ENCODE measurements at places on chromosomes 12 and 14.

- no peak for DNase-seq
Observed at GRCh38 chr14:46596236-46596635, 55.3 kb downstream of the RPL10L start.

DNA sequence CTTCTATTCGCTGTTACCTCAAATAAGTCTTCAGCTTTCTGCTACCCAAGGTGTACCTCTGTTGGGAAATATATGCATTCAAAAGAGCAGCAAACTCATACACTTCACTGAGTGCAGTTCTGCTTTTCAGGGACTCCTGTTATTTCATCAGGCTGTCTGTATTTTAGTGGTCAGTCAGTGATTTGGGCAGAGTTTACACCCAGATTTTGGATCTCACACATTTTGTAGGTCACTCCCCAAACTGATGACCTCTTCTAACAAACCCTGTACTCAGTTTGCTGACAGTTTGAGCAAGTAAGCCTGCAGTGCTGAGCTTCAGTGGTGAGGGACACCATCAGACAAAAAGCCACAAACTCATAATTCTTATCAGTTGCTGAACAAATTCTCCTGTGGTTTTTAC lies 8.2 kb upstream of the WASHC4 start:
- no peak for DNase-seq

DNA sequence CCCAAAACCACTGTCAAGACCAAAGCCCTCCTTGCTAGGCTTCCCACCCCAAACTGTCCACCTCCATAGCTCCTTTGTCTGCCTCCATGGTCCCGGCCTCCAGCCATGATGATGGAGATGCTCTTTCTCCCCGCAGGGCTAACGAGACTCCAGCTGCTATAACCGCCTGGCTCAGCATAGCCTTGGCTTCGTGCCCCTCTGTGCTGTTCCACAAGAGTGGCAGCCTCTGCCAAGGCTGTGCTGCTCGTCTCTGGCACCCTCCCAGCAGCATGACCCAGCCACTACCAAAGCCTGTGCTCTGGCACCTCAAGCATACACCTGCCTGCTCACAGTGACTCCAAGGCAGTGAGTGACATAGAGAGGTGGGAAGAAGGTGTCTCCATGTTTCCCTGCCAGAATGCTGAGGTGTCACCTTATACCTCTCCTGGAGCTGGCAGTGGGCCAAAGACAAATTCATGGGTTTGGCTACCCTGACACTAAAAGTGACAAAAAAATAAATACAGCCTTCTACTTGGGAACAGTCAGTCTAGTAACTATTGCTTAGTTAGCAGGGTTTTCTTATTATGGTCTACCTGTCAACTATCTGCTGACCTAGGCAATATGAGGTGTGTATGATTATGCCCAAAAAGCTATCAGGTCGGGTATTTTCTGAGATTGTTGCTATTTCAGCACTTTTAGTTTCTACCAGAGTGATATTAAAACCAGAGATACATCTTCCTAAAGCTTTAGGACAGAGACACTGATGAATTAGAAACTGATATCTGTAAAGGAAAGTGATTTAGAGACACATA lies 16.1 kb upstream of the KRT73 start:
- DNase-seq: no peak

DNA sequence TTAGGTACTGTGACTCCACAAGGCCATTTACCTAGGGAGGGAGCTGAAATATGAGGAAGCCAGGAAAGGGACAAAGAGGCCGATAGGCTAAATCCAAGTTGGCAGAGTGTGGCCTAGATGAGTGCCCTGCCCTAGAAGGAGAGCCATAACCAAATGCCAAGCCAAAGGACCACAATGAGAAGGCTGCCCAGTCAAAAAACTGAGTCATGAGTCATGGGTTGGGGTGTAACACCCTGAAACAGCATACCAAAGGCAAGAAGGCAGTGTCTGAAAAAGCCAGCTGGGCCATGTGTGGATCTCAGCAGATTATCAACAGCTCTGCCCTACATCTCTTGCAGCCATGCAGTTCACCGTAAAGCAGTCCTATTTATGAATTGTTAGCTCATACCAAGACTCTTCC lies 171.7 kb downstream of the PHLDA1 start:
- no peak for DNase-seq

- DNase-seq: no peak
Observed at GRCh38 chr12:45561488-45561887, 168.0 kb upstream of the ARID2 start.

GRCh38 chr12:104505095-104505818 lies 48.5 kb downstream of the CHST11 start:
- DNase-seq: no peak

GRCh38 chr14:23551266-23552028 lies at the start of gene ZFHX2:
ZFHX2 (minus strand) TSS chr14:23551765; CDS start chr14:23535325, 16,440 bp downstream.
- DNase-seq: peak; percentile 88
